SW 1271 (cell line): ENCODE measurements at places on chromosomes 3 and 15.

DNA sequence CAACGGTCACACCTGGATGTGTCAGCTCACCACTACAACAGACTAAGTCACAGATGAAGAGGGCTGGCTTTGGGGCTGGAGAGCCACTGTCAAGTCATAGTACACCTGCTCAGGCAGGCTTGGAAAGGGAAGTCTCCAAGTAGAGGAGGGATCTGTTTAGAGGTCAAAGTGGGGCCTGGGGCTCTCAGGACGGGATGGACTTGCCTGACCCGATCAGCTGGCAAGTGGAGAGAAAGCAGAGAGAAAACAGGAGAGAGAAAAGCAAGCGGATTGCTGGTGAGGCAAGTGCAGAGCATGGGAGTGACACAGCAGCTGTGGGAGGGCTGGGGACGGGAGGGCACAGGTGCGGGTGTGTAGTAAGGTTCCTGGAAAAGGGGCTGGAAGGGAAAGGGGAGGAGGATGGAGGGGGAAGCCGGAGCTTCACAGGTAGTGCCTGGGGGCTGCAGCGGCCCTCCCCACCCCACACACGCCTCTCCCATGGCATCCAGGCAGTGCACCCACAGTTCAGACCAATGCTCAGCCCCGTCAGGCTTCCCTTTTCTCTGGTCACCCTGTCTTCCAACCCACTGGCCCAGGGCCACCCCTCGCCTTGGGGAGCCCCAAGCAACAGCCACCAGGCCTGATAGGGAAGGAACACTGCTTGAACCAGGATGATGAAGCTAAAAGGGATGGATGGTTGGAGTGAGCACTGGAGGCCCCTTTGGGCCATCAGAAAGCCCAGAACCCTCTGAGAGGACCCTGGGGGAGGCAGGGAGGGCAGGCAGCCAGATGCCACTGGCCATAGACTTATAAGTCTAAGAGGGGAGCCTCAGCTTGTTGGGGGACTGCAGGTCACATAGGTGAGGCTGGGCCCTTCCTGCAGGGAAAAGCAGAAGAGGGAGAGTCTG is 8.5 kb downstream of the RPS17 start:
- no peak for DNase-seq

GRCh38 chr15:90869140-90869541 is 753 bp downstream of the FURIN start:
- DNase-seq = no peak

- DNase-seq = no peak
Measured at GRCh38 chr3:42024591-42025351, 62.9 kb upstream of the ULK4 start.

GRCh38 chr3:189786479-189787064 is 155.4 kb downstream of the TP63 start:
- DNase-seq = no peak

- no peak for DNase-seq
Measured at GRCh38 chr3:100972867-100973266, 20.4 kb downstream of the ABI3BP start.

DNA sequence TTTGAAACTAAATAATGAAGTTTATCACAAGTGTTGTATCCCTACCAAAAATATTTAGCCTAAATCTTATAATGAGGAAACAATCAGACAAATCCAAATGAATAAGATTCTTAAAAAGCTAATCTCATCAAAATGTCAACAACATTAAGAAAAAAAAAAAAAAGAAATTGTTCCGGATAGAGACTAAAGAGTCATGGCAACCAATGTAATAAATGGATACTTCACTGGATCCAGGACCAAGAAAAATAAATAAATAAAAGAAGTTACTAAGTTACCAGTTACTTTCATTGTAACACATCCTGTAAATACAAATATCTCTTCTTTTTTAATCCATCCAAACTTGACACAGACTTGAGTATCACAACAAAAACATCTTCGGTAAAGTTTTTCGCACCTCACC is 607 bp downstream of the MRPL47 start:
- no peak for DNase-seq

GRCh38 chr3:134991003-134991402 is 195.9 kb downstream of the EPHB1 start:
- no peak for DNase-seq

GRCh38 chr3:190361791-190362190 is 26.2 kb upstream of the CLDN16 start:
- no peak for DNase-seq

- DNase-seq = peak; percentile 27
Measured at GRCh38 chr3:111851511-111851954, 7.5 kb upstream of the PHLDB2 start.

DNA sequence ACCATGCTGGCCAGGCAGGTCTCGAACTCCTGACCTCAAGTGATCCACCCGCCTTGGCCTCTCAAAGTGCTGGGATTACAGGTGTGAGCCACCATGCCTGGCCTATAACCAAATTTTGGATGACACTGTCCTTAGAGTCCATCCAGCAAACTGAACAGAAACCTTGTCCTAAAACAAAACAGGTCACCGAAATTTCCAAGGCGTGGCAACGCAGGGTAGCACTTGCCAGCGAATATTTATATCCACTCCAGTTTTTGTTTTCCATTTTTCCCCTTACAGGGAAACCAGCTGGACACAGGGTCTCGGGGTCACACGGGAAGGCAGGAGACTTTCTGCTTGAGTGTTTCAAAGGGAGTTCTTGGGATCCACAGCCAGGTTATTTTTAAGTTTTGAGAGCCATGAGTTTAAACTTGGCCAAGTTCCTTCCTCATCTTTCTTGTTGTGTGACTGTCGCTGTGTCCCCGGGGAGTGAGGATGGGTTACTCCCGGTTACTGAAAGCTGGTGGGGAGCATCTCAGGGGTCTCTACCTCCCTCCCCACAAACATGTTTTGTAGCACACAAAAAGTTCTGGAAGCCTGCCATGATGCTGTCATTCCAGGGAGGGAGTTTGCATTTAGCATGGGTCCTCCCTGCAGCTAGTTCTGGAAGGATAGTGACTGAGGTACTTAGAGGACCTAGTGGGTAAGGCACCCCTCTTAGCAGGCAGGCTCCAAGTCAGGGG is 12.6 kb downstream of the LIMD1 start:
- no peak for DNase-seq

- DNase-seq = no peak
Measured at GRCh38 chr15:43625106-43625505, 6.5 kb upstream of the STRC start.

GRCh38 chr3:32483772-32484171 is 18.9 kb downstream of the CMTM6 start:
- DNase-seq = no peak

DNA sequence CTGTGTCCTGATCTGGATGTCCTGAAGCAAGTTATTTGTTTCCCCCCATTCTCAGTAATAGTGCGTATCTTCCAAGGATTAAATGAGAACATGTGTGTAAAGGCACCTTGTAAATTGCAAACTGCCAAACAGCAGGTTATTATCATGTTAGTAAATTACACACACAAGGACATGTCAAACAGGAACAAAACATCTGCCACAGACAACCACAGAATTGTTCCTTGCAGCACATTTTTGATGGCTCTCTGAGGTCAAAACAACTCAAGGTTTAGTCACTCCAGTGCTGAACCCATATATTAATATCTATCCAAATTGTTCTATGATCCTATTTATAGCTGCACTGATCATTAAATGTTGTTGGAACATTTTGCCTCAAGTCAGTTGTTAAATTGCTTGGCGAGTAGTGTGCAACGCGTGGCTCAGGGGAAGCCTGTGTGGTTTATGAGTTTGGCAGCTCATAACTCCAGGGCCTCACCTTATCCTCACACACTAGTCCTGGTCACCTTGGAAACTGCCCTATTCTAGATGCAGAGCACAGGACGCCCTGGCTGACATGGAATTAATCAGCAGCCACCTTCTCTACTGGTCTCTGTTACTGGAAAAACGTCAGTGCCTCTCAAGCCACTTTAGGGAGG is 46.3 kb upstream of the CDV3 start:
- DNase-seq = no peak

DNA sequence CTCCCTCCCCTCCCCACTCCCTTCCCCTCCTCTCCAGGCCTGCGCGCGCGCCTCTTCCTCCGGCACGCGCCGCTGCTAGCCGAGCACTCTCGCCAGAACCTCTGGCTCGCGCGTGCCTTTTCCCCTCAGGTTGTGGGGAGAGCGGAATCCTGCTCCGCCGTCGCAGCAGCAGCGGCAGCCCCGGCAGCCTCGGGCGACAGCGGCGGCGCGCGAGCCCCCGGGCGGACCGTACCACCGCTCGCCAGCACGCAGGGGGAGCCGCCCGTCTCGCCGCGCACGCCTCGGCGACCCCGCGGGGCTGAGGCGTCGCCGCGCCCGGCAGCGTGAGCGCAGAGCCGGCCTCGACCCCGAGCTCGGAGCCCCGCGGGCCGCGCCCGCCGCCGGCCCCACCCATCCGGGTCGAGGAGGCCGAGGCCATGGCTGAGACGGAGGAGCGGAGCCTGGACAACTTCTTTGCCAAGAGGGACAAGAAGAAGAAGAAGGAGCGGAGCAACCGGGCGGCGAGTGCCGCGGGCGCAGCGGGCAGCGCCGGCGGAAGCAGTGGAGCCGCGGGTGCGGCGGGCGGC is at the start of gene CDV3:
Gene CDV3 (plus strand): TSS at position 58 of the 566 bp plus-strand sequence. CDS start 359 bp downstream, at position 417.
- no peak for DNase-seq

DNA sequence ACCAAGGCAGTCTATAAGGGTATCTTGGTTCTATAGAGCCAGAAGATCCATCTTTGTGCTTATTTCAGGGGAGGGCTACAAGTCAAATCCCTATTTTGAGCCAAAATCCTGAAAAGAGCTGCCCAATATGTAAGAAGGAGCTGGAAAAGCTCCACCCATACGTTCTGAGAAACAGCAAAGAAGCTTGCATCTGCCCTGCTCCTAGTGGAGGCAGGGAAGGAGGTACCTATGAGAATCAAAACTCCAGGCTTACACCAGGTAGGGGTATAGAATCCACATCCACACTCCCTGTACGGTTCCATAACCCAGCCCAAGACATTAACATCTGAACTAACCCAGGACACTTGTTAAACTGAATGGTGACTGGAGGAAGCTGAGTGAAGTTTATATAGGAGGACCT is 30.0 kb downstream of the PHC3 start:
- no peak for DNase-seq

GRCh38 chr3:169929830-169930519 is 18.6 kb downstream of the SAMD7 start:
- no peak for DNase-seq

DNA sequence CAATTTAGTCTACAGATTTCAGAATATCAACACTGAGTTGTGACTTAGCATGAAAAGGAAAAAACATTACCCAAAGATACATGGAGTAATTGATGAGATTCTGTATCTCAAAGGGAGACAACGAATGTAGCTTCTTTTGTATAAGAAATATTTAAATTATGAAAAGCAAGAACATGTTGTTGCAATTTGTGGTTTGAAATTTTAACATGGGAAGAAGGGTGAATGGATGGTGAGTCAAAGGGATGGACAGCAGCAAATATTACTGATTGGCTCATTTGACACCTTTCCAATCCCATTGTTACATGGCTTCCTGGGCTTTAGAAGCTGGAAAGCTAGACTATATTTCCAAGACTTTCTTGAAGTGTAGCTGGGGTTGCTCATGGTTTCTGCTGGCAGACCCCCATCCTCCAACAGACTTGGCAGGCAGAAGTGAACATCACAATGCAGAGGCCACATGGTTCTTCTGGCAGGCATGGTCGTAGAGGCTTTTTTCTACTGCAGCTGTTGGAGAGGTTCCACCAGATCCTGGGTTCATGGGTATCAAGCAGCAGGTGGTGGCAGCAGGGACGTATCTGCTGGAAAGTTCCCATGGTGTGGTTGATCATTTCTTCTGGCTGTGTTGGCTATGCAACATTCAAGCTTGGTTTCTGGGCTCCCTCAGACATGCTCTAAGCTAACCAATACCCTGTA is 47.2 kb upstream of the KPNA4 start:
- DNase-seq = no peak

GRCh38 chr15:57476533-57476975 is 100.2 kb downstream of the CGNL1 start:
- no peak for DNase-seq

- DNase-seq = no peak
Measured at GRCh38 chr3:120200493-120201235, 84.4 kb downstream of the GPR156 start.
